HCEC 1CT (cell line): ENCODE measurements at places on chromosomes 12 and 14.
A peak's percentile ranks its signal among the peaks of the same experiment; 100 is the strongest.

GRCh38 chr12:14188744-14189143 lies 176.7 kb upstream of the ATF7IP start:
- no peak for DNase-seq

DNA sequence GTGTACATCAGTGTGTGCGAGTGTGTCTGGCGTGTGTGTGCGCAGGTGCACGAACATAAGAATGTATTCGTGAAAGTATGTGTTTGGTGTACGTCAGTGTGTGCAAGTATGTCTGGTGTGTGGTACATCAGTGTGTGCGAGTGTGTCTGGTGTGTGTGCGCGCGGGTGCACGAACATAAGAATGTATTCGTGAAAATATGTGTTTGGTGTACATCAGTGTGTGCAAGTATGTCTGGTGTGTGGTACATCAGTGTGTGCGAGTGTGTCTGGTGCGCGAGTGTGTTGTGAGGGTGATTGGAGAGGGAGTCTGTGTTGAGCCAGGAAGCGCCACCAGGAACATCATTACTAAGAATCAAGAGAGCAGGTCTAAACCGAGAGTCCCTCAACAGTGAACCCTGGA lies 143.8 kb downstream of the BCL11B start:
- no peak for DNase-seq

- DNase-seq = no peak
Measured at GRCh38 chr12:94722664-94723063, 72.3 kb upstream of the TMCC3 start.

GRCh38 chr14:70987041-70987440 lies 79.8 kb downstream of the PCNX1 start:
- DNase-seq = no peak

DNA sequence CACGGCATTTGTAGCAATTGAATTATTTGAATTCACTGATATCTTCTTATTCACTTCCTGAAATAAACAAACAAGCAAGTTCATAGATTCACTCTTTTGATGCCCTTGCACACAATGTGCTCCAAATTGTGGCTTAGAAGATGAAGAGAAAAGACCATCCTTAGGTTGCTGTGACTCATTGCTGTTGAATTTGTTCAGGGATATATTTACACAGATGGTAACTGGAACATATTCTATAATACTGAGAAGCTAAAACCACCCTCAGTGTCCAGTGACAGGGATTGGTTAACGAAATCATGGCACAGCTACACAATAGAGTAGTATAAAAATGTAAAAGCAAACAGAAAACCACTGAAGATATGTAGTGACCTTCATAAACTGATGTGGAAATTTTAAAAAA lies 3.1 kb downstream of the PRB4 start:
- no peak for DNase-seq

DNA sequence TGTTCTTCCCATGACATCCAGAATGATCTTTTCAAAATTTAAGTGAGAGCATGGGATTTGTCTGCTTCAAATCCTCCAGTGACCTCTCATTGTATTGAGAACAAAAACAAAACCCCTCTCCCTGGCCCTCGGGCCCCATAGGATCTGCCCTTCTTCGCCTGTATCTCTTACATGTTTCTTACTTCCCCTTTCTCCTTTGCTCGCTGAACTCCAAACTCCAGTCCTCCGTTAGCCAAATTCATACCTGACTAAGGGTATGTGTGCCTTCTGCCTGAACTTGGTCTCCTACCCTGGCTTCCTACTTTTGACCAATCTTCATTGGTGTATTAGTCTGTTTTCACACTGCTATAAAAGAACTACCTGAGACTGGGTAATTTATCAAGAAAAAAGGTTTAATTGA lies 13.2 kb upstream of the TSPAN11 start:
- no peak for DNase-seq

GRCh38 chr14:91279354-91279753 lies 34.9 kb upstream of the GPR68 start:
- DNase-seq = no peak

GRCh38 chr12:16605642-16606116 lies 283 bp downstream of the LMO3 start:
- DNase-seq = peak; percentile 25
